ENCODE measurements at places on chromosomes 2 and 18.

- DNase-seq: no peak
Measured at GRCh38 chr2:27095427-27095744, 8.8 kb downstream of the KHK start.

DNA sequence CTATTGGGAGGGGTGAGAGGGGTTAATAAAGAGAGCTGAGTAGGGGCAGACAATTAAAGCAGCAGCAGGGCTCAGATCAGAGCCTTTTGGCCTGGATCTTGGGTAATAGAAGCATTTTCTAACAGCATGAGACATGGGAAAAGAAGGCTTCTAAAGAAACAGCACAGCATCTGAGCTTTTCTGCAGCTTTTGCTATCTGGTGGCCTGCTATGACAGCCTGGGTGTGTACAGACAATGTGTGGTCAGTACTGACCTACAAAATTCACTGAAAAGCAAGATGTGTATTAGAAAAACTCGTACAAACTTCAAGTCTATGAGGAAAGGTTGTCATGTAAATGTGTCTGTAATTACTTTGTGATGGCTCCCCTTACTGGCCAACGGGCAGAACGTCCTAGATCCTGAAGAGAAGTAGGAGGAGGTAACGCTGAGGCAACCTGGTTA is 95.6 kb downstream of the GALNT3 start:
- peak; percentile 42 for DNase-seq

DNA sequence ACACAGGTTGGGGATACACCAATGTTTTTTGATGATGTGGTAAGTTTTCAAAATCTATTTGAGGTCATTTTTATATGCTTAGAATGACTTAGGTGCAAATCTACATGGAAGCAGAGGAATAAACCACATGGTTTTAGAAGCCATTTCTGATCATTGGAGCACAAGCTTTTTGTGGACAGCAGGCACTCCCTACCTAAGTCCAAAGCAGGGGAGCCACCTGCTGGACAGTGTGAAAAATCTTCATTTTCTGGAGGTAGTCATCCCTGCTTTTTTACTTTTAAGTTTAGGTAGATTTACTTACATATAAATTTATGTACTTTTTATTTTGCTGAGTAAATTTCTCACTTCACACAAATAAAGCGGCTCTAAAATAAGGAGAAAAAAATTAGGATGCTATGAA is 323.2 kb downstream of the PLCL1 start:
- peak; percentile 10 for DNase-seq

GRCh38 chr2:108446703-108447102 is 2.3 kb upstream of the GCC2 start:
- no peak for DNase-seq

- DNase-seq: no peak
Measured at GRCh38 chr2:2014251-2014771, 270.0 kb upstream of the PXDN start.

- no peak for DNase-seq
Measured at GRCh38 chr2:218024871-218025270, 22.1 kb upstream of the TNS1 start.

DNA sequence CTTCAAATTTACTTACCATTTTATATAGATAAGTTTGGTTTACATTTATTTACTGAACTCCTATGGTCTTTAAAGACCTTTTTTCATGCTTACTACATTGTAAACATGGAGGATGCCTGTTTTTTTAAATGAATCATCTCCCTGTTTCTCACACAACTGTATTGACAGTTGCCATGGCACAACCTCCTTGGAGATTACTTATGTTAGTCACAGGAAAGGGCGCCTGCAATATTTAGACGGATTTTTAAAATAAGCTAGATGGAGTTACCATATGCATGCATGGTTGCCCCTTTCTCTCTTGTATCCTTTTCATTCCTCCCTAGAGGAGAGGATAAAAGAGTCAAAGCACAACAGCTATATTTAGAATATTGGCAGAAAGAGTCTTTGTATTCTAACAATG is 34.8 kb upstream of the CCDC102B start:
- DNase-seq: no peak

GRCh38 chr18:38611036-38611964 is 1045.7 kb upstream of the CELF4 start:
- DNase-seq: no peak

GRCh38 chr2:23637011-23637778 is 252.2 kb downstream of the KLHL29 start:
- DNase-seq: no peak

DNA sequence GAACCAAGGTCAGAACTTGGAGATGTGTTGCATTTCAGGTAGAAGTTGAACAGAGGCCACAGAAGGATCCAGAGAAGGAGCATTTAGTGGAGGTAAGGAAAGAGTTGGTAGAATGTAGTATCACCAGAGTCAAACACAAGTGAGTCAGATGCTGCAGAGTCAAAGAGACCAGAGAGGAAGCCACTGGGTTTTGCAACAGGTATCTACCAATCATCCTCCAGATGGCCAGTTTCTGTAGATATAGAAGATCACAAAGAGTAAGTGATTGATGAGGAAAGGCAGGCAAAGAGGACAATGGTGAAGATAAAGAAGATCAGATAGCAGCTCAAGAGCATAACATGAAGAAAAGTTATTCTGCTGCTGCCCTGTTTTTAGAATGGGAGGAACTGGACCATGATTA is 75.9 kb downstream of the GTF3C3 start:
- no peak for DNase-seq

GRCh38 chr2:1670636-1671035 is 73.7 kb downstream of the PXDN start:
- DNase-seq: no peak

GRCh38 chr2:126717928-126718327 is 62.0 kb downstream of the GYPC start:
- no peak for DNase-seq

Data from right kidney (tissue), 9 donors.